Activated T-cell treated with anti-CD3 and anti-CD28 coated beads for 1 hour (primary cell): ENCODE measurements at places on chromosomes 5 and 9.

DNA sequence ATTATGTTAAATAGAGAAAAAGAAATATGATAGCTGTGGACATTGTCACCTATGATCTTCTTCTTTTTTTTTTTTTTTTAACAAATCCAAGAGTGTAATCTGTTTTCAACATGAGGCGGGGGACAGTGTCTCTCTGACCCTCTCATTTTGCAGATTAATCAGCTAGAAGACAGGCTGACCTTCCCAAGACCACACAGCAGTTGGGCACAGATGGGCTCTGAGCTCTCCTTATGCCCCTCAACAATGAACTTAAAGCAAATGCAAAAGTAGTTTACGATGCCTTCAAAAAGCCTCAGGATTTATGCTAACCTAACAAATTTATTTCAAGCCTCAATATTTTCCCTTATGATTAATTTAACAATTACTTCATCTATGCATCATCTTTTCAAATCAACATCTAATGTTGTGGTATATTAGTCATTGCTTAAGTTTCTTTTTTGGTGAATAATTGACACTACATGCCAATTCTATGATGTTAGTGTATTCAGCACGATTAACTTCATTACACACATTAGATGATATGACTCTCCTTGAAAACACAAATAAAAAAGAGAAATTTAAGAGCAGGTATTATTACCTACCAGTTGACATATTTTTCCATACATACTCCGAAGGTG, 7.4 kb downstream of the NFIL3 start:
- DNase-seq = no peak

DNA sequence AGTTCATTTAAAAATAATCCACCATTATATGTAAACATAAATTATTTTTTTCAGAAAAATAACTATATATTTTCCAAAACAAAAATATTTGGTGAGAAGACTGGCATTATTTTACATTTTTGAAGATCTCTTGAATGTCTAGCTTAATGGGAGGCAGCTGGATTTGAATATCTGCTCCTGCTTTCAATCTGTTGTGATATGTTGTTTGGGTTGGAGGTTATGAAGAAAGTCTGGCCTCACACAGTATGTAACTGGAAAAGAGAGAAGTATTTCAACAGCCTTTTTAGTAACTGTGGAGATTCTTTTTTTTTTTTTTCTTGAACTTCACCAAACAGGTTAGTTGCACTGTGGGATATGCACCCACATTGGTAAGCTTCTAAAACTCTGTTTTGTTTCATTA, 84.7 kb upstream of the SLIT3 start:
- DNase-seq = no peak

- no peak for DNase-seq
Measured at GRCh38 chr5:96463091-96463490, 30.0 kb upstream of the PCSK1 start.

DNA sequence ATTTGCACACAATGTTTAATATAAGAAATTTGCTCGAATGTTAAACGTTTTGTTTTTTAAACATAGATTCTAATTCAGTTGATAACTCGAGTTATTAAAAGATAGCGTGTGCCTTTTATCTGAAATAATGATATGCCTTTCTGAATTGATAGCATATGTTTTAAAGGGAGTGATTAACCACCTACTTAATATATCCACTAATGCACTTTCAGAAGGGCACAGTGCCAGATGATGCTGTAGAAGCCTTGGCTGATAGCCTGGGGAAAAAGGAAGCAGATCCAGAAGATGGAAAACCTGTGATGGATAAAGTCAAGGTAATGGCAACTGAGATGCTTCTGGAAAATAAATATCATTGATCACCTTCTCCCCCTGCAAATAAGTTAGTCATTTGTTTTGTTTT, 53.9 kb downstream of the ERAP1 start:
- no peak for DNase-seq

DNA sequence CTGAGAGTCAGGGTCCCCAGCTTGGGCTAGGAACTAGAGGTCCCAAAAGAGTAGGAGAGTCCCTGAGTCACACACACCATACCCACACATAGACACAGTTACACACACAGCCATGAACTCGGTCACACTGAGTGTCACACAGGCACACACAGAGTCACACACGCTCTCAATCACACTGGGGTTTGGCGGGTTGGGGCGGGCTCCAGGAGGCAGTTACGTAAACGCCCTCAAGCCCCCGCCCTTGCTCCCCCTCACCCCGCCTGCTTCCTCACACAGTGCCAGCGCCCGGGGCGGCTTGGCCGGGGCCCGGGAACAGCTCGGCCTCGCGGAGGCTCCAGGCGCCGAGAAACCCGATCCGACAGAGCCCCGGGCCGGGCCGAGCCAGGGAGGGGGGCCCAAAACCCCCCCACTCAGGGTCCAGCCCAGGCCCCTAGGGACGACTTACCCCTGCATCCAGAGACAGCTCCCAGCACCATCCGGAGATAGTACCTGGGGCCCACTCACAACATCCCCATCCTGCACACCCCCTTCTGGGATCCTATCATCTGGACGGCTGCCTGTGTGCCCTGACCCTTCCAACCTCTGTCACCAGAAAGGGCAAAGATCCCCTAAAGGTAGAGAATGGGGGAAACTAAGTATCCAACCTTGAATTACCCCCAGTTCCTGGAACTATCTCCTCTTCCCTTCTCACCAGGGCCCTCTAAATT, 3.5 kb upstream of the CNTFR start:
- DNase-seq = no peak

DNA sequence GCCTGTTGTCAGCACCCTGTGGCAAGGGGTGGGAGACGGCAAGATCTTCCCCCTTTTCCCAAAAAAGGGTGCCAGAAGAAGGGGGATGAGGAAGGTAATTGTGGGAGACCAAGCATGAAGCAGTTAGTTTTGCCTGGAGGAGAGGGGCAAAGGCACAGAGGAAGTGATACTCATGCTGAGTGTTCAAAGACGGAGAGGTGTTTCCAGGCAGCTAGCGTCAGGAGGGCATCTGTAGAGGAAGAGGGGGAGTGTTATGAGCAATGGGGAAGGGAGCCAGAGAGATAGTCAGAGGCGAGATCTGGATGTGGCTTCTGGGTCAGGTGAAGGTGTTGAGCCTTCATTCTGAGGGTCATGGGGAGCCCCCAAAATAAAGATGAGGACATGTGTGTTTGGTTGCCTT, 26.9 kb upstream of the ADAM19 start:
- DNase-seq = no peak

GRCh38 chr9:18485714-18486113, 11.8 kb downstream of the ADAMTSL1 start:
- DNase-seq = no peak

DNA sequence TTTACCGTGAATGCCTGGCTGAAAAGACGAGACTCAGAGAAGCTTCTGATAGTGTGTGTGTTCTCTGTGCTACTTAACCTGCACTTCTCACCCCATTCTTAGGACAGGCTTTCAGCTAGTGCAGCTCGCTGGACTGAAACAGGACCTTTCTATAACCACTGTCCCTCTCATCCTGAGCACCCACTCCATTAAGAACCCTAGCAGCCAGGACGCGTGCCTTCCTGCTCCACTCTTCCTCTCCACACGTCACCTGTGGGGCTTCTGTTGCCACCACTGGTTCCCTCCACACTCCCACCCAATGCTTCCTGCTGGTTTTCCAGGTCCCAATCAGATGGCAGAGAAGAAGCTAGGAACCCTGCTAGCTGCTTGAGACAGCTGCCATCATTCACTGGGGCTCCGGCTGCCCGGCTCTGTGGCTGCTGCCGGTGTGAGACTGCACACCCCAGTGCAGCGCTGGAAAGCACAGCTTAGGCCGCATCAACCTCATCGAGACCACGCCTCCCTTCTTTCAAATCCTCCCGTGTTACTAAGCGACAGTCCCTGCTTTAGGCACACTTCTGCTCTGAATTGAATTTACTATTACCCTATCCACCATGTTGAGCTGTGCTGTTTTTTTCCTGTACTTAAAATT, 44.0 kb downstream of the RNF130 start:
- DNase-seq = no peak

DNA sequence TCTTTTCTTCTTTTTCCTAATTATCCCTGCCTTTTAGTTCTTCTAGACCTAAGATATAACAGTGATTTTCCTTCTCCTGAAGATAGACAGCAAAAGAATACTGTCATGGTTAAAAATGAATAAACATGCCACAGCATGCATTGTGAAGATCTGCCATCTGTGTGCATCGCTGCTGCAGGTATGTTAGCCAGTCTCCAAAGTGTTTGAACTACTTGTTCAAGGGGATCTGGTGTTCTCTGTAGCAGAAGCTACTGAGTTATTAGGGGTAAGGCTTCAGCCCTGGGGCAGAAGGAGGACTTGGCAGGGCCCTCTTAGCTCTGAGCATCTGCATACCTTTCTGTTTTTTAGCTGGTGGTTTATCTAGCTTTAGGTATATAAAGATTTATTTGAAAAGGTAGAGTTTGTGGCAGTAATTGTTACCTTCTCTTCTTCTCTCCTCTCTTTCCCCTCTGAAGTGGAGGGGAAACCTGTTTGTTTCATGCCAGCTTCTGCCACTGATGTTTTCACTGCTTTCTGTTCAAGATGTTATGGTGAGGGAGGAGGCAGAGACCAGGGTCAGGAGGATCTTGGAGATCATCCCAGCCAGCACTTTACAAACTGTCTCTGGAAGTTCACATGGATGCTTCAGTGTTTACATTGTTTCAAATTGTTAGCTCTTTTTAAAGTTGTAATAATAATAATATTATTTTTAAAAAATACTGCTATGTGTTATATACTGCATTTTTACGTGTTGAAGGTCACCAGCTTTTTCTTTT, 25.2 kb downstream of the GALNT10 start:
- no peak for DNase-seq

DNA sequence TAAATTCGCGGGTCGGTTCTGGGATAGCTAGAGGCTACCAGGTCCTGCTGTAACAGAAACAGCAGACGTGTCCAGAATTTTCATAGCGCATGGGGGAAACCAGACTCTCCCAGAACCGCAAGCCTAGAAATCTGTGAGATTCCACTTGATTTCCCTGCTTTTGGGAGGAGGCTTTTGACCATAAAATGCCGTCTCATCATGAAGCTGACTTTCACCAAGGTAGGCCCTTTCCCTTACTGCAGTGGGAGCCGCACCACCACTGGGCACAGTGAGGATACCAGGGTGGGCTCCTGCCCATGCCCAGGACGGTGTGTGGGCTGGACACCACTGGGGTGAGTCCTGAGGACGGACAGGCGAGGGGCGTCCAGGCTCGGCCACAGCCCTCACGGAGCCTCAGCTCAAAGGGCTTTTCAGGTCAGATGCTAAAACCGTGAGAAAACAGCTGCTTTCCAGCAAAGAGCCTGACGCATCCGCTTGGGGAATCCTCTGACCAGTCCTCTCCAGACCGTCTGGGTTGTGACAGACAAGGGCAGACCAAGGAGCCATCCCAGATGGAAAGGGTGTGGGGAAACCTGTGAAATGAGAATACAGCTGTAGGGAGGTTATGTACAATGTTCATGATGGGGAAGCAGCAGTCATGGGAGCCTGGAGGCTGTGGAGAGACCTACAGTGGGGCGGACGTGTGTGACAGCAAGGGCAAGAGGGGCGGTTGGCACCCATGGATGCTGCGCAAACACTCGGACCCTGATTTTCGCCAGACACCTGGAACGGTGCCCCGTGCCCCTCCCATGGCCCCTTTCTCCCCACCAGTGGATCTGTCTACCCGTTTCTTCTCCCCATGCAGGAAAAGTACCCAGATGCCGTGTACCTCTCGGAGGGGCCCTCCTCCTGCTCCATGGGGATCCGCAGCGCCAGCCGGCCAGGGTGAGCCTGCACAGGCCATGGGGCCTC, 59.2 kb downstream of the IPPK start:
- no peak for DNase-seq

DNA sequence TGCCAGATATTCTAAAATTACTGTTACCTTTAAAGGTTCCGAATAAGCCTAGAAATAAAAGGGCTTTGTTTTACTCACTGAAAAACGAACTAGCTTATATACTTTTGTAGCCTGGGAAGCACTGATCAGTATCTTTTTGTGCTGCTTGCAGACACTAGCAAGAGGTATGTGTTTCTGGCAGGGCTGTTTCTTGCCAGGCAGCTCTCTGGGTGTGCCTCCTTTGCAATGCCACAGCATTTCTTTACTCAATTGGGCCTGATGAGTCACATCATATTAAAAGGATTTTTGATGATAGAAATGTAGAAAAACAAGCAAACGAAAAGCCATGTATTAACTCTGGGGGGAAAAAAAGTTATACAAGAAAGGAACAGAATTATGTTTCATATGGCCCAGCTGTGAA, 35.6 kb downstream of the CD180 start:
- DNase-seq = peak; percentile 39

DNA sequence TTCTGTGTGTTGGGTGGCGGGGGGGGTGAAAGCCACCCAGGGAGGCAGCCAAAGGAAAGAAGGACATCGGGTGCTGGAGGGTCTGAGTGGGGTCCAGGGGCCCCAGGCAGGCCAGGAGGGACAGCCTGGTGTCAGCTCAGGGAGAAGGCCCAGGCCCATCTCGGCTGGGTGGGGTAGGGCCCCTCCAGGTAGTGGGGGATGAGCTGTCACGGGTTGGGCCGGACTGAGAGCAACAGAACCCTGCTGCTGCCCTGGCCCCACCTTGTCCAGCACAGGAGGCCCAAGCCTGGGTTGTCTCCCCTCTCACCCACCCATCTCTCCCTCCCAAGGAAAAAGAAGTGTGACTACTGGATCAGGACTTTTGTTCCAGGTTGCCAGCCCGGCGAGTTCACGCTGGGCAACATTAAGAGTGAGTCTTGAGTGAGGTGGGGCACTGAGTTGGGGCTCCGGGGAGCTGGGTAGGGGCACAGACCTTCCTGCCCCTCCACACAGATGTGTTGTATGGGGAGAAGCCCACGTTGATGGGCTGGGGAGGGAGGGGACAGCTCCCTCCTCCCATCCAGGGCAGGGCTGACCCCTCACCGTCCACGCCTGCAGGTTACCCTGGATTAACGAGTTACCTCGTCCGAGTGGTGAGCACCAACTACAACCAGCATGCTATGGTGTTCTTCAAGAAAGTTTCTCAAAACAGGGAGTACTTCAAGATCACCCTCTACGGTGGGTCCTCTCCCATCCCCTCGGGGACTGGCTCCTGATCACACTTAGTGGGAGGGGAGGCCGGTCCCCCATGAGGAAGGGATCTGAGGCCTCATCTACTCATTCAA, 2.3 kb downstream of the LCN2 start:
- DNase-seq = no peak

DNA sequence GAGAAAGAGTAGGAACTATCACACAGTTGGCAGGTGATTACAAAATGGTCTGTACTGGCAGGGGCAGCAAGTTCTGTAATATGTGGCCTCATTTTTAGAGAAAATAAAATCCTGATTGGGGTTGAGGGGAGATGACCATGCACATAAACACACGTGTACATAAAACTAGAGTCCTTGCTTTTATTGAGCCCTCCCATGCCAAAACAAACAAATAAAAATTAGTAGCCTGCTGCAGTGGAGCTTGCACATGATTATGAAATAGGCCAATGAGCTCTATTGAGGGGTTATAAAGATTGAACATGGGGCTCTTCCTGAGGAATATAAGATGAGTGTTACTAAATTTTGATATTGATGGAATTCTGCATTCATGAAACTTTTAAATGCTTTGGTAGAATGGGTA, 248.4 kb downstream of the ELAVL2 start:
- no peak for DNase-seq
